ENCODE measurements at places on chromosomes 4 and X.

GRCh38 chrX:140712413-140713173 is 3.0 kb downstream of the LINC00632 start:
- peak; percentile 13 for DNase-seq

DNA sequence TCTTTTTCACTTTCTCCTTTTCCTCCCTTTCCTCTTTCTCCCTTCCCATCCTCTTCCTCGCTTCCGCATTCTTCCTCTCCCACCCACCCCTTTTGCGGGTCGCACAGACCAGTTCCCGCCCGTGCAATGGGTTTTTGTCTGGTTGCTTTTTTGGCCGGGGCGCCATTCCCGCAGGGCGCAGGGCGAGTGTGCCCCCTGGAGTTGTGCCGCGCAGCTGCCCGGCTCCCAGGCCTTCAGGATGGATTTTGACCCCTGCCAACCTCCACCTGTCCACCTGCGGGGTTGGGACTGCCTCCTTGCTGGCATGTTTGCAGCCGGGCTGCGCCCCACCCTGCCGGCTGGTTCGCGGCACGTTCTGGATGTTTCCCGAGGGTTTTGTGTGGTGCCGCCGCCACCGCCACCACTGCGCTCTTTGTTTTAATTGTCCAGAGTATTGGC is 578 bp upstream of the SEL1L3 start:
- DNase-seq: no peak

DNA sequence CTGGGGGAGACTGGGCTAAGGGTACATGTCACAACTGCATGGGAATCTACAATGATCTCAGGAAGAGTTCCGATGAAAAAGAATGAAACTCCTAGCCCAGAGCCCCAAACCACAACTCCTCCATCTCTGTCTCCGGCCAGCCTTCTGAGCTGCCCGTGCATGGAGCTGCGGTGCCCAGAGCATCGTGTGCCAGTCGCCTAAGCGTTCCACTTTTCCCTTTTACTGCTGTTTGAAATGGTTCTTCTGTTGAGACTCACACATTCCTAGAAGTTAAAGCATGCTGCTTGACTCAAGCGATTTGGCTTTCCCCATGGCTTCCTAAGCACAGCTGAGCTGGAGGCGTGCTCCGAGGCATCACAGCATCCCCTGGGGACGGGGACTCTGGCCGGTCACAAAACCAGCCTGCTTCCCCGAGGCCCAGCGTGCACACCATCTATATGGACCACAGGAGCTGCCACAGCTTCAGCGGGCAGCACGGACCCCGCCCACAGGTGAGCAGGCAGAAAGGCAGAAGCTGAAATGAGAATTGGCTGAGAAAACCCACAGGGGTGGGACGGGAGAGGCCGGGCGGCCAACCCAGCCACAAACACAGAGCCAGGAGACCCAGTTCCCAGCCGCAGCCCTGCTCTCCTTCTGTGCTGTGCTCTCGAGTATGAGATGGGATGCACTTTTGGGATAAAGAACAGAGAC is 5.0 kb downstream of the CCNQ start:
- no peak for DNase-seq

- DNase-seq: no peak
These were observed 78.1 kb downstream of the BMP15 start for GRCh38 chrX:50988649-50989048.

GRCh38 chr4:7295197-7295910 is 103.0 kb downstream of the SORCS2 start:
- DNase-seq: no peak

GRCh38 chr4:177427192-177427591 is 15.0 kb downstream of the AGA start:
- DNase-seq: no peak

- no peak for DNase-seq
These were observed 25.4 kb downstream of the FGFBP1 start for GRCh38 chr4:15912961-15913630.

GRCh38 chr4:150886597-150886996 is 128.5 kb downstream of the LRBA start:
- no peak for DNase-seq

DNA sequence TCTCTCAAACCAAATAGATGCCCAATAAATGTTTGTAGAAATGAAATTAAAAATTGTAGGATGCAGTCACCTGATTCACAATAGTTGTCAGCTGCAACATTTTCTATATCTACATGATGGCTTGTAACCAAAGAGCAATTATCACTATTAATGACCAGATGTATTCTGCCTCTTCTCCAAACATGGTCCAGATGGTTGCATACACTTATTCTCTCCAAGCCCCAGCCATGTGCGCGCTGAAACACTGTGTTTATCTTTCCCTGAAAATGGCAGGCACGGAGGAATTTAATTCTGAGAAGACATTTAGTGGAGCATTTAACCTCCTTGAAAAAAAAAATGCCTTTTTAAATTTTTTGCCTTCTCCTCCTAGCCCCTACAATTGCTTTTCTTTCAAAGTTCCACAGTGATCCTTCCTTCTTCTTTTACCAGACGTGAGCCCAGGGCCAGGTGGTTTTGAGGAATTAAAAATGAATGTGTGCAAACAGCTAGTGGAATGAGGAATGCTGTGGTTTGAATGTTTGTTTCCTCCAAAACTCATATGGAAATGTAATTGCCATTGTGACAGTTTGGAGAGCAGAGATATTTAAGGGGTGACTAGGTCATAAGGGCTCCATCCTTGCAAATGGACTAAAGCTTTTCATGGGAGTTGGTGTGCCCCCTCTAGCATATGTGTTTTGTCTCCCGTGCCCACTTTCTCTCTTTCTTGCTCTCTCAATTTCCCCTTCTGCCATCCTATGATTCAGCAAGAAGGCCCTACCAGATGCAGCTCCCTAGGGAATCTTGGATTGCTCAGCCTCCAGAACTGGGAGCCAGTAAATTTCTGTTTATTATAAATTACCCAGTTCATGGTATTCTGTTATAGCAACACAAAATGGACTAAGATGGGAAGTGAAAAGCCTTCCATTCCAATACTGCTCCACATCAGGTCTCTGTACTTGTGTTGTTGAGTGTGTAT is 136.0 kb downstream of the GABRB1 start:
- no peak for DNase-seq

DNA sequence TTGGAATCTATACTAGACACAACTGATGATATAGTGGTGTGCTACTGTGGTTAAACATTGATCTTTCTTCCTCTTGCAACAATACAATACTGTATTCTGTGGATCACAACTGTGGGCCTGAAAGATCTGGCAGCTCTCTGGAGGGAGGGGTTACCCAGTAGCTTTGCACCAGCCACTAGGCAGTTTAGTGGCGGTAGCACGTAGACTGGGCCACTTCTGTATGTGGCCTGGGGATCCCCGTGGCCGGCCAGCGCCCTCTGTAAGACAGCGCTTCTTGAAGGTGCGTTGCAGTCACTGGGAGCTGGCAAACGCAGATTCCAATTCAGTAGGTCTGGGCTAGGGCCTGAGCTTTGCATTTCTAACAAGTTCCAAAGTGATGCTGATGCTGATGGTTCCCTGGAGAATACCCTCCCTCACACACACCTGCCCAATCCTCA is 168.6 kb downstream of the MGST2 start:
- DNase-seq: no peak

DNA sequence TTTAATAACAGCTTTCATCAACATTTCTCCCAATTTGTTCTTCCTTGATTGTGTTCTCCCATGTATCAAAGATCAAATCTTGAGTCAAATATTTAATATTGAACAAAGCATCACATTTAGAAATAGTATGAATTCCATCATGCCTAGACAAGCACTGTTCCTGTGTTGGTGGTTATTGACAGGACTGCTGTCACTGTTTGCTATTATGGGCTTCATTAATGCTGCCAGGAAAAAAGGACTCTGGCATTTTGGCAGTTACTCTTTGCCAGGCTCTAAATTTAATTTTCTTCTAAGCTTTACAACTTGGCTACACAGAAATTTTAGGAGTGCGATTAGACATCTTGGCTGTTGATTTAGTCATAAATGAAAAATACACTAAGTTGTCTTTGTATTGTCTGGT is 295.9 kb upstream of the NRK start:
- DNase-seq: no peak

GRCh38 chrX:68694435-68695205 is 47.2 kb downstream of the STARD8 start:
- DNase-seq: no peak

DNA sequence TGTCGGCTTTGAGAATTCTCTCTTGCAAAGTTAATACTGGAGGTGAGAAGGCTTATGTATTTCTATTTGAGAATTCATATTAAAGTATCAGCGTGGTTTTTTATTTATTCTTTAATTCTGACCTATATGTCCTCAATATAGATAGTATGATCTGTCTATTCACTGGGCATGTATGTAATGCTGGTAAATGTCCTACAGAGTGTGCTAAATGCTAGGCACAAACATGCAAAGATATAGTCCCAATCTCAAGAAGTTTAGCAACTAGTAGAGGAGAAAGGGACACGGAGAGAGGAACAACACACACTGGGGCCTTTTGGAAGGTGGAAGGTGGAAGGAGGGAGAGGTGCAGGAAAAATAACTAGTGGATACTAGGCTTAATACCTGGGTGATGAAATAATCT is 11.0 kb upstream of the BMPR1B start:
- no peak for DNase-seq

DNA sequence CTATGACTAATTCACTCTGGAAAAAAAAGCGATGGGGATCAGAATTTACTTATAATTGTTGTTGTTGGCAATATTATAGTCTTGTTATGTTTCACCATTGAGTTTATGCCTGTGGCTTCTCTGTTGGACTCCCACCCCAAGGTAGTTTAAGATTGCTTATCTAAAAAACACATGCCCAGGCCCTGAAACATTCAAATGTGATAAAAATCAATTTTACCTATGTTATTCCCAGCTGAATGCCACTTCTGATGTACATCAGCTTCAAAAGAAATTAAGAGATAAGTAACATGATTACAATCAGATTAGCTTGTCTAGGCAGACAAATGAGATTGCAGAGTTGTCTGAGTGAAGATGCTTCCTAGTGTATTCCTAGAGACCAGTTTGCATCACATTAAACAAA is 484.7 kb downstream of the PCDH7 start:
- DNase-seq: no peak

DNA sequence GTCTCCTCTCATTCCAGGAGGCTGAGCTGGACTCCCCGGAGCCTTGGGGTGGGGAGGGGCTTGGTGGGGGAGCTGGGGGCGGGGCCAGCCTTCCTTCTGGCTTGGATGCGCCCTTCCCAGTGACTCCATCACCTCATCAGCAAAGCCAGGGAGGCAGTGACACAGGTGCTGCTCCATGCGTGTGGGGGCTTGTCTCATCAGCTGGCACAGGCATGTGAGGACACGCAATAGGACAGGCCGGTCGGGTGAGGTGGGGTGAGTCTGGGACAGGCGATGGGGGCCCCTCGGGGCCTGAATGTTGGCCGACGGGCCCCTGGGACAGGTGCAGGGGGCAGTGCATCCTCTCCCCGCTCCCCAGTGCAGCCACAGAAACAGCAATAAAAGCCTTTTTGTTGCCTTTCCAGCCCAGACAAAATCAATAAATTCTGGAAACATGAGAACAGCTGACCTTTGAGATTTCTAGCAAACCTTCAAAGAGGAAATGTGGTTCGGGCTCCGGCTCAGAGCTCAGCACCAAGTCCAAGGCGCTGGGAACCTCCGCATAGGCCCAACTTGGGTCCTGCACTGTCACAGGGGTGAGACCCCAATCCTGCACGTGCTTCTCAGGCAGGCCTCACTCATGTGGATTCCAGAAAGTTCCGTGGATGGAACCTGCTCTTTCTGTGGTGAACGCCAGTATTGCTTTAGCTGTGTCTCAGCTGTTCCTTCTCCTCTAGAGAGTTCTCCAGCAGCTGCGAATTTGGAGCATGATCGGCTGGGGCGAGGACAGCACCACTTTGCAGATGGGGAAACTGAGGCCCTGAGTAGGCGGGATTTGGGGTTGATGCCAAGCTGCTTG is 18.5 kb downstream of the ADRA2C start:
- no peak for DNase-seq

- no peak for DNase-seq
These were observed 512.3 kb downstream of the FAT4 start for GRCh38 chr4:125826801-125827695.

DNA sequence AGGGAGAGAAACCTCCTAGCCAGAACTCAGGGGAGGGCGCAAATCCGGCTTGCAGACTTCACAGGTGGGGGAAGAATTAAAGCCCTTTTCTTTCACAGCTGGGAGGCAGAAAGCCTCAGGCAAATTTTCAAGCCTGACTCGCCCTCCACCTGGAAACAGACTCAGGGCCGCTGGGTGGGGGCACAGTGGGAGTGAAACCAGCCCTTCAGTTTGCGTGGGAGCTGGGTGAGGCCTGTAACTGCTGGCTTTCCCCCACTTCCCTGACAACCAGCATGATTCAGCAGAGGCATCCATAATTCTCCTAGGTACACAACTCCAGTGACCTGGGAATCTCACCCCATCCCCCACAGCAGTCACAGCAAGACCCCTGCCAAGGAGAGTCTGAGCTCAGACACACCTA is 206.9 kb upstream of the INTU start:
- no peak for DNase-seq

- DNase-seq: no peak
These were observed 149.3 kb downstream of the NWD2 start for GRCh38 chr4:37393889-37394288.

GRCh38 chr4:35325908-35326453 is 918.3 kb downstream of the ARAP2 start:
- DNase-seq: no peak

DNA sequence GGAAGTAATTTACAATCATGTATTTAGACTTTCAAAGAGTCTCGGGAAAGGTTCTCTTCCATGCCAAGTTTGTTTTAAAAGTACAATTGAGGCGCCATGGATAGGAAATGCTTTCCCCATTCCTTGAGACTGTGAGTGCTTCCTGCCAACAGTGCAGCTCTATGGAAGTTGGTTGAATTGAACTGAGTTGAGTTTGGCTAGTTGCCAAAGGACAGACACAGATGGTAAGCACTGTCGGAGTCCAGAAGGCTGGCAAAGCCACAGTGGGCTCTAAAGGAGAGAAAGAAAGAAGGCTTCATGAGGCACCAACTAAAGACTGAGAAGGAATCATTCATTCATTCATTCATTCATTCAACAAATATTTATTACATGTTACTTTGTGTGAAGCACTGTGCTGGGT is 4.3 kb upstream of the KCNE5 start:
- no peak for DNase-seq

- DNase-seq: no peak
These were observed 455.7 kb upstream of the FAT1 start for GRCh38 chr4:187179086-187180058.

- no peak for DNase-seq
These were observed 140.2 kb upstream of the EDNRA start for GRCh38 chr4:147340591-147341120.

- DNase-seq: no peak
These were observed 22.2 kb downstream of the PSAPL1 start for GRCh38 chr4:7412554-7412912.

GRCh38 chr4:89403826-89404225 is 96.2 kb upstream of the GPRIN3 start:
- no peak for DNase-seq

Data from CD8-positive, alpha-beta memory T cell (primary cell).